Left ventricle myocardium superior (tissue), 1 donor: ENCODE measurements at places on chromosomes 12 and 14.

- DNase-seq: no peak
Observed at GRCh38 chr14:61179796-61180398, 101.2 kb downstream of the TMEM30B start.

- no peak for DNase-seq
Observed at GRCh38 chr14:75280291-75280830, 1.7 kb downstream of the FOS start.

DNA sequence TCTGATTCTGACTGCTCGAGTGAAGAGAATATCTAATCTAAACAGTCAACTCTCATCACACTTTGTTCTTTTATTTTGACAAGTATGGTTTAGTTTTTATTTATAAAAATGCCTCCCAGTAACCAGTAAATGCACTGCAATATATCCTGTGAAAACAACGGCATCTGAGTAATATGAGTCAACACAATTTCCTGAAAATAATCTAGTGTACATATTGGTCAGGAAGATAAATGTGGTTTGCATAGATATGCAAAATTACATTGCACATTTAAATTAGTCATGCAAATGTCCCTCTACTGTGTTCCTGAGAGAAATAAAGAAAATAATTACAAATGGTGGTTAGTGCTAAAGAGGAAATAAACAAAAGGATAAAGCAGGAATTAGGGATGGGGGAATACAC is 1190.7 kb upstream of the SEL1L start:
- no peak for DNase-seq

GRCh38 chr14:101954501-101954900 is 9.9 kb upstream of the DYNC1H1 start:
- no peak for DNase-seq

DNA sequence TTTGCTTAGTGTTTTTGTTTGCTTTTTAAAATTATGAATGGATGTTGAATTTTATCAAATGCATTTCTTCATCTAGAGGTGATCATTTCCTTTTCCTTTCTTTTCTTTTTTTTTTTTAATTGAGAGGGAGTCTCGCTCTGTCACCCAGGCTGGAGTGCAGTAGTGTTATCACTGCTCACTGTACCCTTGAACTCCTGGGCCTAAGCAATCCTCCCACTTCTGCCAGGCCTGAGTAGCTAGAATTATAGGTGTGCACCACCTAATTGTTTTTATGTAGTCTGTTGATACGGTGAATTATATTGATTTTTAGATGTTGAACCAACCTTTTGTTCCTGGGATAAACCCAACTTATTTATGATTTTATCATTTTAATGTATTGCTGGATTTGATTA is 1.5 kb upstream of the CDKL1 start:
- DNase-seq: no peak

- peak; percentile 37 for DNase-seq
Observed at GRCh38 chr14:69543341-69544115, 31.1 kb downstream of the CCDC177 start.

DNA sequence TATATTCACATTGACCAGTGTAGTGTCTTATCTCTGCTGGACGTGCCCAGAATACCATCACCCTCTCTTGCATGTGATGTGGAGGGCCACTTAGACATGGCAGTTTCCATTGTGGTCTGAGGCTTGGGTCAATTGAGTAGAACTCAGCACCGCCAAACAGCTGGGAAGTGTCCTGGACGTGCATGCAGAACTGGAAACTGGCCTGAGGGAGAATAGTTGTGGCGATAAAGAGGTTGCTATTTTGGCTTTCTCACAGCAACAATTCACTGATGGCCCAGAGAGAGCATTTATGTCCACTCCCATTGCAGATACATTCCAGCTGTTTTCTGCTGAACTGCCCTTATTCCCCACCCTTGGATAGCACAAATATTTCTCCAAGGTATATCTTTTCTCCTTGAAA is 210.1 kb upstream of the DAAM1 start:
- DNase-seq: peak; percentile 65

DNA sequence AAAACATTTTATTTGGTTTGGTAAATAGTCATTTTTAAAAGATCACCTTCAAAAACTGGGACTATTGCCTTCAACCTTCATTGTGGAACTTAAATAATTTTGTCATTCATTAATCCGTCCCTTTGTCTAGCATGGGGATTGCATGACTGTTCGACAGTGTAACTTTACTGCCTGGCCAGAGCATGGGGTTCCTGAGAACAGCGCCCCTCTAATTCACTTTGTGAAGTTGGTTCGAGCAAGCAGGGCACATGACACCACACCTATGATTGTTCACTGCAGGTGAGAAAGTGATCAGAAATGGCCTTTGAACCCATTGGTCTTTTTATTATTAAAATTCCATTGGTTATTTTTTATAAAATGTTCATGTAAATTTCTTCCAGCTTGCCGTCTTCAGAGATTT is 37.2 kb upstream of the MYF6 start:
- DNase-seq: no peak

GRCh38 chr12:64976131-64976530 is 145.0 kb downstream of the WIF1 start:
- no peak for DNase-seq

DNA sequence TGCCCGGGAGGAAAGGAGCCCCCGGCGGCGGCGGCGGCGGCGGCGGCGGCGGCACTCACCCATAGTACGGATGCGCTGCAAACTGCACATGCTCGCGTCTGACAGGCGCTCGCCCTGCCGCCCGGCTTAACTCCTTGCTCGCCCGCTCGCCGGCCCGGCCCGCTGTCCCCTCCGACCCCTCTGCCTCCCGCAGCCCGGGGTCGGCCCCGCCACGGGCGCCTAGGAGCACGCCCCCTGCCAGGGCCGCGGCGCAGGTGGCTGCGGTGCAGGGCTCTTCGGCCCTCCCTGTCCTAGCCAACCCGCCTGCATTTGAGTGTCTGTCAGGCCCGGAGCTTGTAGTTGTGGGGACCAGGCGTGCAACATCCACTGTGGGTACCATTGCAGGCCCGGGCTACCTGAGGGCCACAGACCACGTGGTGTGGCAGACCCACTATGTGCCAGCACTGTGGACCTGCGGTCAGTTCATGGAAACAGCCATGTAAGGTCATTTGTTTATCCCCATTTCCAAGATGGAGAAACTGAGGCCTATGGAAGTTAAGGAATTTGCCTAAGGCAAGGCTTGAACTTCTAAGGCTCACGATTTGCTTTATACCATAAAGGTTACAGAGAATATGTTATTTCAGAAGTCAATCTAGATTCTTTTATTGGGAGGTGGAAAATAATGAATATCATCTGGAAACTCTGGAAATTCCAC is 17.6 kb upstream of the PLEKHH1 start:
- no peak for DNase-seq

GRCh38 chr12:104533134-104533533 is 76.4 kb downstream of the CHST11 start:
- no peak for DNase-seq

DNA sequence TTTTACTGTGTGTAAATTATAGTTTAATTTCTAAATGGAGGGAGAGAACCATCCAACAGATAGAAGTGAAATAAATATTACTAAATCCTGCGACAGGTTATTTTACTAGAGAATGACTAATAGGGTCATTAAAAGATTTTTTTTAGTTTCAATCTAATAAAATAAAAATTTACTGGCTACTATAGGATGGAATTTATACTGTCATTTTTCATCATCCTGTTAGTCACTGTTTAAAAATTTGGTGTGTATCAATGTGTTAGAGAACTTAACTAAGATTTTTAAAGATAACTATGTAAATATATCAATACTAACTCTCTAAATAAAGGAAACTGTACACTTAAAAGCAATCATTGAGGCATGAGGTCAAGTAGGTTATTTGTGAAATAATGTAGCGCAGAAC is 41.1 kb upstream of the CDKN3 start:
- DNase-seq: no peak

- no peak for DNase-seq
Observed at GRCh38 chr14:58914279-58914855, 274.1 kb upstream of the DAAM1 start.

DNA sequence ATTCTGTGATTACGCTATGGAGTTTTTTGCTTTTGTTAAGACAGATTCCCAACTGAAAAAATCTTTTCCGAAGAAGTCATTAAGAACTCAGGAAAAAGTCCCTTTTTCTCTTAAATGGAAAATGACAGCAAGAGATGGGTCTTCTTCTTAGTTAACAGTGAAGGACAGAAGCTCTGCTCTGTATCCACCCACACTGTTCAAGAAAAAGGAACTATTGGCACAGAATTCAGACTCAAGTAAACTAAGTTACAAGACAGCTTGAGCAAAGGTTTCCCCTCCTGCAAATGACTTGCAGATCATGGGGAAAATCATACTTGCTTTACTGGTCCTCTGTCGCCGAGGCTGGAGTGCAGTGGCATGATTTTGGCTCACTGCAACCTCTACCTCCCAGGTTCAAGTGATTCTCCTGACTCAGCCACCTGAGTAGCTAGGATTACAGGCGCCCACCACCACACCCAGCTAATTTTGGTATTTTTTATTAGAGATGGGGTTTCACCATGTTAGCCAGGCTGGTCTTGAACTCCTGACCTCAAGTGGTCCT is 137.1 kb upstream of the AEBP2 start:
- DNase-seq: no peak

DNA sequence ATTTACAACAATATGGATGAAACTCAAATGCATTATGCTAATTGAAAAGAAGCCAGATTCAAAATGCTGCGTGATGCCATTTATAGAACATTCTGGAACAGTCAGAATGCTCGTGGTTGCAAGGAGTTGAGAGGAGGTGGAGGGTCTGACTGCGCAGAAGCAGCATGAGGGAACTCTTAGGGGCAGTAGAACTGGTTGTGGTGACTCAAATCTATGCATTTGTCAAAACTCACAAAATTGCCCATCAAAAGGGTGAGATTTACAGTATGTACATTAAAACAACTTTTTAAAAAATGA is 113.7 kb upstream of the PDZRN4 start:
- no peak for DNase-seq

GRCh38 chr14:99410019-99410418 is 70.6 kb downstream of the SETD3 start:
- DNase-seq: no peak

- no peak for DNase-seq
Observed at GRCh38 chr12:5518584-5519365, 86.9 kb downstream of the NTF3 start.

GRCh38 chr14:105861985-105862465 is 335.6 kb downstream of the TMEM121 start:
- DNase-seq: peak; percentile 7

DNA sequence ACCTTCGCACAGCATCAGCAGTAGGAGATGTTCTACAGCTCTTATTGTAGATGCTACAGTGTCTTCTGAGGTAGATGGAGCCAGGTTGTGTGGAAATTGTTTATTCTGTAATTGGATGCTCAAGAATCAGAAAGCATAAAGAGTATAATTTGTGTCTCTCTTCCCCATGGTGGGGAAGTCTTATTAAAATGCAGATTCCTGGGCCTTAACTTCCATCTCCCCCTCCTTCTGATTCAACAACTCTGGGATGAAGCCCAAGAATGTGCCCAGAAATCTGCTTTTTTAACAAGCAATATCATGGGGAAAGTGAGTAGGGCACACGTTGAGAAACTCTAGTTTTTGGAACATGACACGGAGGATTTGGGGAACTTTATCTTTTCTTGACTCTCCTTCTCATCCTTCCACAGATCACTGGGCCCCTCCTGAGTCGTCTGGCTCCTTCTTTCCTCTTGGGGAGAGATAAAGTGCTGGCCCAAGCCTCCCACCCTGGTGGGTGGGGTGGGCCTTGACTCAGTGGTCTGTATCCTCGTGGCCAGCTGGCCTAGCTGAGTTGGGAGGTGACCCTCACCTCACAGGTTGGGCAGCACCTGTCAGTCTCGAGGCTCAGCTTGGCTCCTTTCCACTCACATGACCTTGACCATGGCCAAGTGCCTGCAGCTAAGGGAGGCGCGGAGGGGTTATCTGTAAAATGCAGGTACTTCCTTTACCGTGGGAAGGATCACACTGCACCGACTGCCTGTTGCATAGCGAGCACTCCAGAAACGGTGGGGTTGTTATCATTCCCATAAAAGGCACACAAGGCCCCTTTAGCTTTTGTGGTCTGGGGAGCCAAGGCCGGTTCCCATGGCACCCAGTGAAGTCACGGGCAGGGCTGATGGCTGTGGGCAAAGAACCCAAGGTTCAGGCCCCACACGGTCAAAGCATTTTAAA is 141.9 kb downstream of the CHST11 start:
- DNase-seq: peak; percentile 49

- DNase-seq: no peak
Observed at GRCh38 chr14:21525571-21525961, 580 bp downstream of the SALL2 start.

GRCh38 chr12:57607958-57608663 is 3.1 kb upstream of the ARHGEF25 start:
- no peak for DNase-seq

- no peak for DNase-seq
Observed at GRCh38 chr12:112420740-112421139, 2.0 kb downstream of the PTPN11 start.

- peak; percentile 61 for DNase-seq
Observed at GRCh38 chr14:104688505-104689108, 811 bp upstream of the INF2 start.

GRCh38 chr12:45988264-45988663 is 2.1 kb downstream of the SCAF11 start:
- no peak for DNase-seq

DNA sequence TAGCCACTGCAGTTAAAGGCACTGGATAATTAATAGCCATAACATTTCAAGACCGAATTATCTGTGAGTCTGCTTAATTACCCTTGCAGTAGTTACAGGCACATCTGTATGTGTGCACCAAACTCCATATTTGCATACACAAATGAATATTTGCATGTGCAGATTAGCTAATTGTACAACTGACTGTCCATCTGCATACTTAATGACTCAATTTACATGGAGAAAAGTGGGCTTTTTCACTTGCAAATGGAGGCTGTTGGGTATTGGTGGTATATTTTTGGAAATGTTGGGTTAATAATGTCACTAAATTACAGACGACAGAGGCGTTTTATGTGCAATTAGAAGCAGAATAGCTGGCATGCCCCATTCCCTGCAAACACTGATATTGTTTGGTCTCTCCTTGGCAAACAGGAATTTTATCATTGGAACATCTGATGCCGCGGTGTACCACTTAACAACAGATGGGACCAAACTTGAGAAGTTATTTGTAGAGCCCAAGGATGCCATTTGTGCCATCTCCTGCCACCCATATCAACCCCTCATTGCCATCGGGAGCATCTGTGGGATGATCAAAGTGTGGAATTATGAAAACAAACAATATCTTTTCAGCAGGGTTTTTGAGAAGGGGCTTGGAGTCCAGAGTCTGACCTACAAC is 39.6 kb downstream of the CFAP251 start:
- DNase-seq: no peak

DNA sequence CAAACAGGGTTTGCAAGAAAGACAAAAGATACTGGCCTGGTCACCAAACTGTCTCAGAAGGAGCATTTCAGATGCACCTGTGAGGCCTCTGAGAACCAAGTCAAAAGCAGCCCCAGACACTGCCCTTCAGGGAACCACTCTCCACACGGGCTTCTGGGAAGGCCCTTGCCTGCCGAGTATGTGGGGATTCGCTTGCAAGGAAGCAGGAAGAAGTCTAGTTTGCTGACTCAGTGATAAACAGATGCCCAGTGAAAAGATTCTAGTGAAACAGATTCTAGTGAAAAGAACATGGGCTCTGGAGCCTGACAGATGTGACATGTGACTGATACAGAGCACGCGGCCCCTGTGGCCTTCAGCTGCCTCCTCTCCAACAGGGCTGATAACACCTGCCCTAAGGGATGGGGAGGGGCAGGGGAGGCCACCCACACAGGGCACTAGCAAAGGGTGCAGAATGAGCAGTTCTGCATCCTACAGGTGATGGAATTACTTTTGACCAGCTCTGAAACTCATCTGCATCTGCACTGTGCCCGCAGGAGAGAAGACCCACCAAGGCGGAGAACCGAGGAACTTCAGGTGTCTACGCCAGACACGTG is 19.1 kb downstream of the AMN start:
- DNase-seq: no peak
